Dermis microvascular lymphatic vessel endothelial cell (primary cell): ENCODE measurements at places on chromosomes 12 and 14.

DNA sequence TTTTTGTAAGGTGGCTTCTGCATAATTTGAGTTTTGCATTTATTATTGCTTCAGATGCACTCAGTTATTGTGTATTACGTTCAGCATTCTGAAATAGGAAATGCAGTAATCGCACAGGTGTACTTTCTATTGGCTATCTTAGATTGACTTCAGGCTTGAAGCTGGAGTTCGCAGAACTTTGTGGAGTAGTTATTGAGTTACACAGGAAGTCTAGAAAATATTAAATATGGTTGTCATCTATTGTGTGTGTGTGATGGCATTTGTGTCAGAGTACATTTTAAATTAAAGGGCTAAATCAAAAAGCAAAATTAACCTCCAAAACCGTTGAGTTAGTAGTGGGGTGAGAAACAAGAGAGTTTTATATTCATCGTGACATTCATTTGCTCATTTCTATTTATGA is 2.7 kb downstream of the ARID2 start:
- DNase-seq: no peak

- DNase-seq: no peak
These were observed 33.7 kb upstream of the TEAD4 start for GRCh38 chr12:2925322-2925995.

DNA sequence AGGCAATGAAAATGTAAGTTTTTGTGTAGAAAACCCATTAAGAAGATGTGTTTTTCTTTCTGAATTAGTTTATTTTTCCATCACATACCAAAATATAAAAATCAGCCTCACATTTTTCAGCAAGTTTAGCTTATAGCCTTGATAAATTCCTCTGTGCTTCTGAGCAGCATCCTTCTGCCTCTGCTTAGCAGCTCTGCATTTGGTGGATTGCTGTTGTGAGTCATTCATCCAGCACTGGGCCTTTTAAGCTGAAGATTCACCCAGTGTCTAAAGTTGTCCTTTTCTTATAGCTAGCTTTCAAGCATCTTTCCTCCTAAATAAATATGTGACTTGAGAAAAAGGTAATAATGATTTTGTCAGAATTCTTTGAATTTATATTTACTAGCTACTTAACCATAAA is 206.1 kb downstream of the PCNX1 start:
- no peak for DNase-seq

- no peak for DNase-seq
These were observed 44.1 kb upstream of the EML1 start for GRCh38 chr14:99749142-99749541.

DNA sequence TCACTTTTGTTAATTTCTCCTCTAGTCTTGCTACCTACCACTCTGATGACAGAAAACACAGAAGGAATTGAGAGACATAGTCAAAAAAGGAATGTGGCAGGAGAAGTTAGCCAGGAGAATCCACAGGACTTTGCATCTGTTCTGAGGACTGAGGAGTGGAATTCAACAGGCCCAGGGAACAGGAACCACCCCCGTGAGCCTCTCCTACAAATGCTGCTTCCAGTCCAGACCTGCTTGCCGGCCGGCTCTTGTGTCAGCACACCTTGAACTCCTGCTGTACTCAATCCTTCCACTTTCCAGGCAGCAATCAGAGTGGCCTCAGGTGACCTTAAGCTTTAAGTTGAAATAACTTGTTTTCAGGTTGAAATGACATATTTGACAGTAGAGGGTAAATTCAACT is 903.1 kb downstream of the BCL11B start:
- no peak for DNase-seq
